GM12865 (cell line): ENCODE measurements at places on chromosomes 4 and X.

GRCh38 chrX:130975947-130976346, 72.9 kb upstream of the ENOX2 start:
- peak; percentile 23 for DNase-seq

GRCh38 chr4:21192367-21192766, 492.1 kb downstream of the PACRGL start:
- no peak for DNase-seq

DNA sequence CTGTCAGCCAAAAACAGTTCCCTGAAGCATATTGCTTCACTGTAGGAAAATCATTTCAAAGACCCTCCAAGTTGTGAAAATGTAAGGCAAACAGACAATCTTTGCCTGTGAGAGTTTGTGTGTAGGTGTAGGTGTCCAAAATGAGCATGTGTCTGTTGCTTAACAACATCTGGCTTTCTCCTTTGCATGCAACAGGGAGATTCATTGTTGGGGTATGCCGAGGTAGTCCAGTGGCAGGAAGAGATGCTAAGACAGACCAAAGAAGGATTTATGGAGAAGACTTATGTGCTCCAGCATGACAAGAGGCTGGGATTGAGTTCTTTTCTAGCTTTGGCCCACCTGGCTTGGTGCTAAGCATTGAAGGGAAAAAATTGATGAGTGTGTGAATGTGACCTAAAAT, 29.8 kb upstream of the SMAD1 start:
- no peak for DNase-seq

DNA sequence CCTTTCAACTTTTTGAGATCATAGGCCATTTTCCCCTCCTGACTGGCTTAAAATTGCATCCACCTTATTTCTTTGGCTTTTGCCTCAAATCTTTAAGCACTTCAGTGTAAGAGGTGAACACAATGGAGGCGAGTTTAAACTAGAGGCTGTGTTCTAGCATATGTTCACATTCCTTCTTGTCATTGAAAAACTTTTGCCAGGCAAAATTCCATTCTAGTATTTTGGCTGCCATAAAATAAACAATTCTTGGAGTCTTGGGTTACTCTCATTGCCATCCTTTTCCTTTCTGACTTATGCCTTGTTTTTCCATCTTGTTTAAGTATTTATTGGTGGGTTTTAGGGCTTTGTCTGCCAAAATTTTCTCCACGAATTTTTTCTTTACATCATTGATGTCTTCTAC, 137.3 kb upstream of the ANXA10 start:
- DNase-seq, result no peak

DNA sequence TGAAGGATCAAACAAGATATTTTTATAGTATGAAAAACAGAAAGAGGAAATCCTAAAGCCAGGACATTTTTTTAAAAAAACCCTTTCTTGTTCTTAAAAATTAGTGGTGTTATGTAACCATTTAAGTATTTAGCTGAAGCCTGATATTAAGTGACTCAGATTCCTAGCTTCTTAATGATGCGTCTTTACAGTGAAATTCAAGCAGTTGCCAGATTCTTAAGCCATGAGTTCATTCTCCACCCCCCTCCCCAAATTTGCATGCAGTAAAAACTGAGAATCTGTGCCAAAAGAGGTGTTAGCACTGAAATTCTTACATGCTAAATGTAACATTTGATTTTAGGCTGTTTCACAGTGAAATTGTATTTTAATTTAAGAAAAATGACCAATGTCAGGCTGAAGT, 180.8 kb downstream of the RAPGEF2 start:
- no peak for DNase-seq

DNA sequence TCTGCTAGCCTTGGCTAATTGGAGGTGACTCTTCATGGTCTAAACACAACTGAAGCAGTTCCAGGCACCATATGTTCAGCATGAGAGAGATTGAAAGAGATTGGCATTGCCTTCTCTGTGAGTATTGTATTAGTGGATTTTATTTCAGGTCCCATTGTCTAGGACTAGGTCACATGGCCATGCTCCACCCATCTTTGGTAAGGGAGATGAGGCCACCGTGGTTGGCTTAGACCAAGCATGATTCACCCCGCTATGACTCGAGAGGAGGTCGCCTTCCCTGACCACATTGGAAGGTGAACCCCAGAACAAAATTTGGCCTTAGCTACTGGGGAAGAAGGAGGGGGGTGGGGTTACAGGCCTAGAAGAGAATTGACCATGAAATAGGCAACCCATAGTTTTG, 109.9 kb upstream of the BCOR start:
- peak; percentile 24 for DNase-seq

GRCh38 chr4:142933207-142933606, 87.1 kb upstream of the INPP4B start:
- DNase-seq, result no peak

- DNase-seq, result no peak
Observed at GRCh38 chr4:101022151-101023024, 324.9 kb downstream of the PPP3CA start.

- DNase-seq, result no peak
Observed at GRCh38 chr4:89868276-89868675, 26.4 kb upstream of the MMRN1 start.

- peak; percentile 15 for DNase-seq
Observed at GRCh38 chr4:18695733-18696527, 674.4 kb upstream of the LCORL start.

DNA sequence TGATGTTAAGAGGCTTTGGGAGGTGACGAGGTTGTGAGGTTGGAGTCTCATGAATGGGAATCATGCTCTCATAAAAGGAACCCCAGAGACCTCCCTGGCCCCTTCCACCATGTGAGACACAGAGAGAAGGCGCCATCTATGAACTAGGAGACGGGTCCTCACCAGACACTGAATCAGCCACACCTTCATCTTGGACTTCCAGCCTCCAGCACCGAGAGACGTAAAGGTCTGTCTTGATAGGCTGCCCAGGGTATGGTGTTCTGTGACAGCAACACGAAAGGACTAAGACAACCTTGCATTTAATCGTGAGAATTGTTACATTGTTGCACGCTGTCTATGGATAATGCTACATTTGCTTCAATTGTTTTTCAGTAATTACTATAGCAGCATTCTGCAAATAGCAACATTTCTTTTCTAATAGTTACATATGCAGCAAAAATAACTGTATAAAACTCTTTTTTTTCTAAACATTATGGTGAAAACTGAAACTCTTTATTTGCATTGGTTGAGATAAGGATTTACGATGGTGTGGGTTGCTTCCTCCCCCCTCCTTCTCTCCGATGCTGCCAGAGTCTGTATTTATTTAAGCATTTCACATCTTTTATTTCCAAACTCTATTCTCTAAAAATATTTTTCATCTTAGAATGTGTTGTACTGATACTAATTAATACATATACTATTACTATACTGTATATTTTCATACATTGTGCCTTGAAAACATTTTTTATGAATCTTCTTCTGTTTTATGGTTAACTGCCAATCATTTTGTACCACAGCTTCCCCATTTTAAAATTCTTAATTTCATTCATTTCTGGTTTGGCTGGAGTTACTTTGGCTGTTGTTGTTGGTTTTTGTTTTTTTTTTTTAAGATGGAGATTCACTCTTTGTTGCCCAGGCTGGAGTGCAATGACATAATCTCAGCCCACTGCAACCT, 26.4 kb upstream of the AKAP17A start:
- no peak for DNase-seq

DNA sequence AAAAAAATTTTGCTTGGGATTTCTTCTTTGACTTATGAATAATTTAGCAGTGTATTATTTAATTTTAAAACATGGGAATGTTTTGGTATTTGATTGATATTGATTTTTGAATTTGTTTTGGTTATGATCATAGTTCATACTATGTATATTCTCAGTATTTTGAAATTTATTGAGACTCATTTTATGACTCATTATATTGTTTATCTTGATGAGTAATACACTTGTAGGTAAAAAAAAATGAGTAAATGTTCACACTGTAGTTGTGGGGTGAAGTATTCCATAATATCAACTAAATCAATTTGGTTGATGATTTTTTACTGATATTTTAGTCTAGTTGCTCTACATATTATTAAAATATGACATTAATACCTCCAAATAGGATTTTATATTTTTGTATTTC, 1142.2 kb downstream of the ADGRL3 start:
- DNase-seq, result no peak

DNA sequence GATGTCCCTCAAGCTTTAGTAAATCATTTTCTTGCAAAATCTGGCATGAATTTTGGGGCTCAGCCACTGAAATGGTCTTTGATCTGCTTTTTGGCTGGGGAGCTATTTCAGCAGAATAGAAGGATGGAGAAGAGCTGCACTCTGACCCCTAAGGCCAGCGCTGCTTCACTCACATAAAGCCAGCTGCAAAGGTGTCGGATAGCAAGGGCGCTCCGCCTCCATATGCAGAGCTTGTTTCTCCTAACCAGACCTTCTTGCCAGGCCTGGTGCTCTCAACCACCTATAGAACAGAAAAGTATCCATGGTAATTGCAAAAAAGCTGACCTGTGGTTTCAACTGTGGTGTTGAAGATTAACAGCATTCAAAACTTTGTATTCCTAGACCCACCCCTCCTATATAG, 24.1 kb upstream of the COQ2 start:
- no peak for DNase-seq
